ENCODE measurements at places on chromosomes 12 and 14.

GRCh38 chr14:69170839-69171238, 17.9 kb upstream of the DCAF5 start:
- no peak for DNase-seq

DNA sequence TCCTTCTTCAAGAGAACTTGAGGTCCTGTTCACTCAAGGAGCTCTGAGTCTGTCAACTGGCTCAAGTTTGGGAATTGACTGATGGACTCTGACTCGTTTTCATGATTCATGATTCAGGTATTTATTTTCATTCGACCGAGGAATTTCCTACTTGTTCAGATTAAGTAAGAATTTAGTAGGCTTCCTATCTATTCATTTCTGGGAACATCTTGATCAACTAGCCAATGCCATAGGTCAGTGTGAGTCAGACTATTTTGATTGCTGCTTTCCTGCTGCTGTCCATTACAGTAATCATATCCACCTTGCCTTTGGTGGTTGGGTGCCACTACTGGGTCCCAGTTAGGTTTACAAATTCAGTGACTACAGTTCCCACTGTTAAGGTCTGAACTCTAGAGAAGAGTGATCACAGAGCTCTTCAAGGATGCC, 6.1 kb downstream of the FAM186A start:
- DNase-seq, result no peak

DNA sequence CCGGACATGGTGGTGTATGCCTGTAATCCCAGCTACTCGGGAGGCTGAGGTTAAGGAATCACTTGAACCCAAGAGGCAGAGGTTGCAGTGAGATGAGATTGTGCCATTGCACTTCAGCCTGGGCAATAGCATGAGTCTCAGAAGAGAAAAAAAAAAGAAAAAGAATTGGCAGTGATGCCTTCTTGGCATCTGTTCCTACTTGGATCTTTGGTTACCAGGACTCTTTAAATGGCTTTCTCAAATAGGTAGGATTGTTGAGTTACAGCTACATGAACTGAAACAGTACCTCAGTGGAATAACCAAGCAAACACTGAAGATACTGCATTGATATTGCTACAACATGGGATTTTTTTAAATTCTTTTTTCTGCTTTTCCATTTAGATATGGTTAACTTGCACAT, 136.8 kb downstream of the SAMD4A start:
- DNase-seq, result no peak

DNA sequence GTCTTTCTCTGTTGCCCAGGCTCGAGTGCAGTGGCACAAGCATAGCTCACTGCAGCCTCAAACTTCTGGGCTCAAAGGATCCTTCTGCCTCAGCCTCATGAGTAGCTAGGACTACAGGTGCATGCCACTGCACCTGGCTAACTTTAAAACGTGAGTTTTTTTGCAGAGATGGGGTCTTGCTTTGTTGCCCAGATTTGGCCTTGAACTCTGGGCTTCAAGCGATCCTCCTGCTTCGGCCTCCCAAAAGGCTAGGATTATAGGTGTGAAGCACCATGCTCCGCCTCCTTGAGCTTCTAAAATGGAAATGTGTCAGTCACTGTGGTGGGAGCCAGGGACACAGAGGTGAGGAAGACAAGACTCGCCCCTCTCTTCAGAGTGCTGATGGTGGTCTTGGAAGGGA, 45.6 kb downstream of the WSCD2 start:
- no peak for DNase-seq

DNA sequence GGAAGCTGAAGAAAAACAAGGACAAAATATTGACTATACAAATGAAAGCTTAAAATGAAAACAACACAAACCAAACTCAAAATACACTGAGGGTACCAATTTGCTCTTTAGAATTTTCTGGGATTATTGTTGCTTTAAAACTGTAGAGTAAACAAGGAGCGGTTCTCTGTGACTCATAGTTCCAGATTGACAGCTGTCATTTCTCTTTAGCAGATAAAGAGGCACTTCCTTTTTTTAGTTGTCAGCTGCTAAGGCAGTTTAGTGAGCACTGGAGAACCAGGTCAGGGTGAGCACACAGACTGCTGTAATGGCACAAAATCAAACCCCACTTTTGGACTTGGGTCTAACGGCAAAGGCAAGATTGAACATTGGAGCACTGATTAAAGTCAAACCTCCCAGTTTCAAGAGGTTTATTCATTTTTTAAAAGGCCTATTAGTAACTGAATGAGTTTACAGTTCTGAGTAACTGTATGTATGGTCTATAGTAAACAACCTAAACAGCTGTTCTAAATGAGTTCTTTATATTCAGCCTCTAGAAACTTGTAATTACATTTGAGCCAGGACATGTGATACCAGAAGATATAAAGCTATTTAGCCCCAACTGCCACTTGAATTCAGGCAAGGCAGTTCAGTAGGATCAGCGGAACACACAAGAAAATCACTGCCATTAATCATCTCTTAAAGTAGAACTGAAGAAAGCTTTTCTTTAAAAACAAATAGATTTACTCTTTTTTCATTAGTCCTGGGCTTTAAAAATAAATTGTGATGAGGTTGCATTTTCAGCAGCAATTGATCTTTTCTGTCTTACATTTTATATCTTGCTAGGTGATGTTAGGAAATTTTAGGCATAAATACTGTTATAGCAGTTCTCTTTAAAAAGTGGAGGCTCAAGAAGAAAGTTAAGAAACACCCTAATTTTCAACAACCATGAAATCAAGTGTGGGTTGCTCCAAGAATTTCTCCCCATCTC, 71.7 kb upstream of the PRICKLE1 start:
- DNase-seq, result no peak

GRCh38 chr14:100691395-100692056, 35.2 kb upstream of the DLK1 start:
- DNase-seq, result no peak

- DNase-seq, result no peak
Observed at GRCh38 chr12:18595412-18595811, 142.4 kb downstream of the PLCZ1 start.

DNA sequence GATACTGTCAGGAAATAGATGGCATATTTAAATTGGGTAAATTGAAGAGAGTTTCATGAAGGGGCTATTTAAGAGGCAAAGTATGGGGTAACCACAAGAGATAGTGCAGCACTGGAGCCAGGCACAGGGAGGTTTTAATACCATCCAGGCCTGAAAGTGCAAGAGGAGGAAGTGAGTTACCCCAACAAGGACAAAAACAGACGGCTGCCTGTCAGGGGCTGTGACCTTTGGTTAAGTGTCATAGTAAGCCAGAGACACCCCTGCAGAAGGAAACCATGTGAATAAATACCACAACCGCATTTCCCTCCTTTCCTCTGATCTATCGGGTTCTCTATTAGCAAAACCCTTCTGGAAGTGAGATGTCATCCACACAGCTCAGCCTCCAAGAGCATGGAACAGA, 122.0 kb upstream of the DHRS4 start:
- no peak for DNase-seq

DNA sequence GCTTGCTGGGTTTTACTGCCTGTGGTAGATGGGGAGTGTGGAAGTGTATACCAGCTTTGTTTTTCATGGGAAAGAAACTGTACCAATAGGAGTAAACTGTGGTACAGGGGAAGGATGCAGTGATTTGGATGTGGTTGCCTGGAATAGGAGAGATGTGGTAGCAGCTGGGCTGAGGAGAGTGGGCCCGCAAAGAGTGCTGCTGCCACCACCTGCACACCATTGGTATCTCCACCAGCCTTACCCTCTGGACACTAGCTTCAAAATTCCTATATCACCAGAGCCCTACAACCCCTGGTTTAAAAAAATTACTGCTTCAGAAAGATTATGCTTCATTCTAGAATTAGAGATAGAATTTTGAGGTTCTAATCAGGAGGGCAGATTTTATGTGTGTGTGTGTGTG, 53.6 kb downstream of the AKAP6 start:
- DNase-seq, result no peak

DNA sequence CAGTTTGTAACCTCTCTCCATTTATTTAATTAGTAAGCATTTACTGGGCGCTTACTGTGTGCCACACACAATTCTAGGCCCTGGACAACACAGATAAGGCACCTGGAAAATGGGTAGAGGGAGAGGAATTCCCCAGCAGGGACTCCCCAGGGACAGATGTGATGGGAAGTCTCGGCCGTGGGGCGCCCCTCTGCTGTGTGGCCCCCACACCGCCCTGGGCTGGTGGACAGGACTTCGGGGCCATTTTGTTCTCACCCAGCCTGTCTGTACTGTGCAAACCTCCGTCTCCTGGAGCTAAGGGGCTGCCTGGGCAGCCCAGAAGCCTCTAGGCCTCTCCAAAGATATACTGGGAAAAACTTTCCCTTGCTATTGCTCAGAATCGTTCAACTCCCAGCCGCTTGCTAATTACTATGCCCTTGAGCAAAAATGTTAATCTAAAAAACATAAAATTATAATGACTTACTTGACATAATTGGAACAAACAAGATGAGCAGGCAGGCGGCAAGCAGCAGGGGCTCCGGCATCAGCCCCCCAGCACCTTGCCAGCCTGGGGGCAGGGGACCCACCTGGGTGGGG, 64.4 kb upstream of the NCOR2 start:
- DNase-seq, result no peak

- DNase-seq, result no peak
Observed at GRCh38 chr12:10802587-10802986, at the start of gene TAS2R7. TAS2R7 (minus strand) TSS chr12:10802627; CDS start chr12:10802570, 57 bp downstream.

DNA sequence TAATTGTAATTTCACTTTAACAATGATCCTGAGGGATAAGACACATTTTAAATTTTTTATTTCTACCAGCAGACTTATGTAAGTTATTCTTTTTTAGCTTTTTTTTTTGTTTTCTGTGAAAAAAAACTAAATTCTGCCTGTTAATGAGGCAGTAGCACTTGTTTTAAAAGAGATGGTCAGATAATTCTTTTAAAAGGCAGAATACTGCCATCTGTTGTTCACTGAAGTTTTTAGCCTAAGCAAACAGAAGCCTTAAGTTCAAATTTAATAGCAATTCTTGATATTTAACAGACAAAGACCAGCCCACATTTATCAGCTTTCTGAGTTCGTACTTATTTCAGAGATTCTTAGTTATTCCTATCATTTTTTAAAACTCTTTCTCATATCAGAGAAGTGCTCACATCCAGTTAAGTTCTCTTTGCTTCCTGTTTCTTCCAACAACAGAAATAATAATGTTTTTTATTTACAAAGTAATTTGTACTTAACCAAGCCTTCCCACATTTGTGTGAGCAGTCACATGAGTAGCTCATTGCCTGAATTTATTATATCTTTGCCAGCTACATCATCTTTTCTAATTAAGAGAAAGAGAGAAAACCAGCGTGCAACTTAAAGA, 93.4 kb upstream of the SLCO1C1 start:
- no peak for DNase-seq

DNA sequence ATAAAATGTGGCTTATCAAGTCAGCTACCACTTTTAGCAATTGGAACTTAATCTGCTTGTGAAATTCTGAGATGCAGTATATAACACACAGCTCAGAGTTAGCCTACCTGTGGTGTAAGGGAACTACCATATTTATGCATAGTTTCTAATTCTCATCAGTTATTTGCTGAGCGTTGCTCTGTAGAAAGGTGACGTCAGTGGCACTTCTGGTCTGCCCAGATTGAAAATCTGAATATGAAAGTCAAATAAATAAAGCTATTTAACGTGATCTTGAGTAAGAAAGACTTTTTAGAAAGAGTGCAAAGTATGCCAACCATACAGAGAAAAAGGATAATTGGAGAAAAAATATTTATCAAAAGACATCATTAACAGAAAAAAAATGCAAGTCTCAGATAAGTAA, 938.9 kb upstream of the NOVA1 start:
- no peak for DNase-seq

- DNase-seq, result no peak
Observed at GRCh38 chr12:76755829-76756379, 8.0 kb upstream of the ZDHHC17 start.

DNA sequence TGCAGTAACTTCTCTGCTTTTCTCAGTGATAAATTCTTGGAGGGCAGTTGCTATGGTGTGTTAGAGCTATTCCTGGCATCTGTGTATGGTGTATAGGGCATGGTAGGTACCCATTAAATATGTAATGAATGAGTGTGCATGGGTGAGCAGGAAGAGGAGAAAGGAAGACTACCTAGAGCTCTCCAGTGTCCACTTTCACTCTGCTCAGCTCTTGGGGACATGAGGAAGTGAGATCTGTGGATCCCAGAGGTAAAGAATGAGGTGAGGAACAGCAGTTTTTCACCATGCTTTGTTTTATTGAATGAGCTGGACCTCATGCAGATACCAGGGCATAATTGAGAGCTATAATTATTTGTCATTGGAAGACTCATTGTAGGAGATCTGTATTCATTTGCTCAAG, 444.8 kb upstream of the RGS6 start:
- DNase-seq, result no peak

DNA sequence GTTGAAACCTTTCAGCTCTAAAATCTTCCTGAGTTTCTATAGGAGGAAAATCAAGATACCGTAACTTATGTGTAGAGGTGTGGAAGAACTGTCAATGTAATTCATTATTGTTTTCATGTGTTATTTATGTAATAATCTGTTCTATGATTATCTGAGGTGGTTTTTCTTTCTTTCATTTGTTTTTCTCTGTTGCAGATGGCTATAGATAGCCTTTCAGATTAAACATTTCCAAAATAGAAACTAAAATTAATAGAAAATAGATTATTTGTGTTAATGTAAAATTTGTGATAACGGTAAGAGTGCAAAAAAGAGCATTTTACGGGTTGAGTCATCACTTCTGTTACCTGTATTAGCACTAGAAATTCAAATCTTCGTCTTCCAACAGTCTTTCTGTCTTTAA, 128.8 kb downstream of the SYNE2 start:
- no peak for DNase-seq

GRCh38 chr14:104717646-104718045, 6.4 kb upstream of the ADSS1 start:
- no peak for DNase-seq

DNA sequence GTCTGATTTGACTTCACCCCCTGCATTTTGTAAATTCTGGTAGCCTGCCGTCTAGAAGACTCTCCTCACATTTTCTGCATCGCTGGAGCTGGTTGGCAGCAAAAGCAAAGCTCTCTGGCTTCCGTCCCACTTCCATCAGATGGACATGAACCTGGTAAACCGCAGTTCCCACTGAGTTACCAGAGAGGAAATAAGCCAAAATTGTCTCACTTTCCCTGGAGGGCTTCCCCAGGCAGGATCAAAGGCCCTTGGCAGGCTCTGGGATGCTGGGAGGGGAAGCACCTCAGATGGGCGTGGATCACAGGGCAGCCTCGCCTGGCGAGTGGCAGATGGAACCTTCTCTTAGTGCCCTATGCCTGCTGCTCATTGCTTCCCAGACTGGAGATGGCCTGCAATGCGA, 243.5 kb downstream of the TMEM132C start:
- no peak for DNase-seq

Measured in stimulated activated CD4-positive, alpha-beta T cell treated with anti-CD3 and anti-CD28 coated beads, Interleukin-2, amount 100 ng/mL, for 48 hours (primary cell).